ENCODE measurements at places on chromosomes 5 and 9.

GRCh38 chr5:33892620-33893137 lies 889 bp upstream of the ADAMTS12 start:
- no peak for DNase-seq

DNA sequence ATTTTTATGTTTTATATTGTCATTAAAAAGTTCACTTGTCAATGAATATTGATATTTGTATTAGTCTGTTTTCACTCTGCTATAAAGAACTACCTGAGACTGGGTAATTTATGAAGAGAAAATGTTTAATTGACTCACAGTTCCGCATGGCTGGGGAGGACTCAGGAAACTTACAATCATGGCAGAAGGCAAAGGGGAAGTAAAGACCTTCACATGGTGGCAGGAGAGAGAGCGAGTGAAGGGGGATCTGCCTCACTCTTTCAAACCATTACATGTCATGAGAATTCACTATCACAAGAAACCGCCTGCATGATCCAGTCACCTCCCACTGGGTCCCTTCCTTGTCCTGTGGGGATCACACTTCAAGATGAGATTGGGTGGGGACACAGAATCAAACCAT lies 27.4 kb downstream of the SRD5A1 start:
- DNase-seq: no peak

GRCh38 chr9:108100571-108100970 lies 611.0 kb upstream of the KLF4 start:
- no peak for DNase-seq

- DNase-seq: no peak
These were observed 12.4 kb downstream of the CLPTM1L start for GRCh38 chr5:1332461-1333001.

- DNase-seq: no peak
These were observed 111.5 kb downstream of the SUSD1 start for GRCh38 chr9:112063586-112063985.

- no peak for DNase-seq
These were observed 3.3 kb downstream of the NACC2 start for GRCh38 chr9:136091582-136092352.

GRCh38 chr9:101119206-101119819 lies 90.8 kb downstream of the PLPPR1 start:
- no peak for DNase-seq

GRCh38 chr5:126969548-126969947 lies 60.8 kb downstream of the MARCHF3 start:
- DNase-seq: no peak

GRCh38 chr9:110371411-110372007 lies 33.8 kb upstream of the TXNDC8 start:
- no peak for DNase-seq

DNA sequence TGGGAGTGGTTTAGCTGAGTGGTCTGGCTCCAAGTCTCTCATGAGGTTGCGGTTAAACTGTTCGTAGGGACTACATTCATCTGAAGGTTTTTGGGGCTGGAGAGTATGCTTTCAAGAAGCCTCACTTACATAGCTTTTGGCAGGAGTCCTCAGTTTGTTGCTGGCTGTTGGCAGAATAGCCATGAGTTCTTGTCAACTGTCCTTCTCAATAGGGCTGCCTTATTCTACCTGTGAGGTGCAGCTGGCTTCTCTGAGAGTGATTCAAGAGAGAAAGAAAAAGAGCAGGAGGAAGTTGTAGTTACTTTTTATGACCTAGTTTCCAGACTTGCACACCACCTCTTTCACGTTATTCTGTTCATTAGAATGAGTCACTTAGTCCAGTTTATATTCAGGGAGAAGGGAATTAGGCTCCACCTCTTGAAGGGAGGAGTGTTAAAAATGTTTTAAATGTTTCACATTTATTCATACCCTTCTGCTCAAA lies 33.2 kb downstream of the YTHDC2 start:
- DNase-seq: no peak

DNA sequence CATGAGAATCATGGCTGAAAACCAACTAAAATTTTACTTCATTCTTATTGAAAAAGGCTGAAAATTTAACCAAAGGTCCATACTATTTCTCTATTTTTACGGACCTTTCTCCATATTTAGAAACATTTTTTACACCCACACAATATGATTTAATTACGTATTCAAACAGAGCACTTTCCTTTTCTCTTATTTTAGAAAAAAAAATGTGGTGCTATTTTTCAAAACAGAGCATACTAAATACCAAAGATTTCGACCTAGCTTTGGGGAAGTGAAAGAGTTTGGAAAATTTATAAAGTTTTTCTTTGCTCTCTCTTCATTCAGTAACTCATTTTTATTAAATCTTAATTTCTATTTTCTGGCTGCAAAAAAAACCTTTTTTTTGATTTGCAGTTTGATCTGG lies 38.1 kb downstream of the RNF145 start:
- no peak for DNase-seq

DNA sequence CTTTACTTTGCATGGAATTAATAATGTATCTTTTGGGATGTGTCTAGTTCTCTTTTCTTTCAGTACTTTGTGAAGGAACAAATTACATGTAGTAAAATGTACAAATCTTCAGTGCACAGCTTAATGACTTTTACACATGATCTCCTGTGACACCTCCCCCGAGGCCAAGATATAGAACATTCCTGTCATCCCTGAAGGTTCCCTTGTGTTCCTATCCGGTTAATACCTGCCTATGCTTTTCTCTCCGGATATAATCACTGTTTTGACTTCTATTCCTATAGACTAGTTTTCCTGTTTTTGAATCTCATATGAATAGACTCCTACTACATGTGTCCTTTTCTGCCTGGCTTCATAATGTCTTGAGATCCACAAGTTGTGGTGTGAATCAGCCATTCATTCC lies 21.5 kb downstream of the STC2 start:
- DNase-seq: no peak

GRCh38 chr5:43711496-43711895 lies 108.5 kb downstream of the NNT start:
- no peak for DNase-seq

GRCh38 chr9:130222833-130223232 lies 42.7 kb upstream of the HMCN2 start:
- DNase-seq: no peak

GRCh38 chr5:77337686-77338085 lies 127.2 kb downstream of the PDE8B start:
- no peak for DNase-seq

- no peak for DNase-seq
These were observed 42.5 kb upstream of the GOLM1 start for GRCh38 chr9:86141843-86142242.

- no peak for DNase-seq
These were observed 4.4 kb downstream of the UGCG start for GRCh38 chr9:111900858-111901612.

GRCh38 chr9:110027671-110028081 lies 180.3 kb downstream of the C9orf152 start:
- DNase-seq: no peak

- DNase-seq: no peak
These were observed 128.3 kb upstream of the C9orf72 start for GRCh38 chr9:27701587-27701986.

GRCh38 chr5:54820346-54821134 lies 164.9 kb downstream of the ESM1 start:
- no peak for DNase-seq

GRCh38 chr5:117118499-117118898 lies 543.9 kb upstream of the SEMA6A start:
- DNase-seq: no peak

GRCh38 chr9:116166713-116167112 lies 13.1 kb downstream of the PAPPA start:
- DNase-seq: no peak

DNA sequence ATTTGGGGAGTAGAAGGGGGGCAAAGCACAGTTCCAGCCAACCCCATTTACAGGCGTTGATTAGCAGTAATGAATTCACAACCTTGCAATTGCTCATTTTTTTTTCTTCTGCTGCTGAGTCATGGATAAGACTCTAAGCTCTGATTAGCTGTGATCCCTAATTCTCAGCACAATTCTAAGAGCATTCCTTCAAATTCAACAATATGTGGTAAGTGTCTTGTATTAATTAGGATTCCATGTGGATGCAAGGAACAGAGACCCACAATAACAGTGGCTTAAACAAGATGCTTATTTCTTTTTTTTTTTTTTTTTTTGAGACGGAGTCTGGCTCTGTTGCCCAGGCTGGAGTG lies 133.4 kb downstream of the PALM2AKAP2 start:
- no peak for DNase-seq

GRCh38 chr5:113337515-113338415 lies 97.0 kb downstream of the TSSK1B start:
- no peak for DNase-seq

DNA sequence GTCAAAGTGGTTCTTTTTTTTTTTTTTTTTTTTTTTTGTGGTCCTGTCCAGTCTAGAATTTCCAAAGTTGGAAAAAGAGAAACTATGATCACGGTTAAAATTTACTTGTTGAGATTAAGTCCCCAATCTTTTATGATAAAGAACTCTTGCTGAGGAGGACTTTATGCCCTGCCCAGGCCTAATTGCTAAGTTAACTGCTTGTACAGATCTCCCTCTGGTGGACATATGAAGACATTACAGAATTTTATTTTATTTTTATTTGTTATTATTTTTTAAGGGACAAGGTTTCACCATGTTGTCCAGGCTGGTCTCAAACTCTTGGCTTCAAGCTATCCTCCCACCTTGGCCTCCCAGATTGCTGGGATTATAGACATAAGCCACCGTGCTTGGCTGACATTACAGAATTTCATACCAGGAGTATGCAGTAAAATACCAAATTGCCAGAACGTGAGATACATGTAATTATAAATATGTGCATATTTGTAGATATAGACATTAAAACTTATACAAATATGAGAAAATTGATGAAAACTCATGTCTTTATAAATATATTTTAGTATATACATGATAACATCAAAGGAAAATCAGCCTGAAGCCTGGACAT lies 91.2 kb downstream of the RFK start:
- DNase-seq: no peak

GRCh38 chr5:179313849-179314521 lies 31.3 kb downstream of the ADAMTS2 start:
- no peak for DNase-seq

DNA sequence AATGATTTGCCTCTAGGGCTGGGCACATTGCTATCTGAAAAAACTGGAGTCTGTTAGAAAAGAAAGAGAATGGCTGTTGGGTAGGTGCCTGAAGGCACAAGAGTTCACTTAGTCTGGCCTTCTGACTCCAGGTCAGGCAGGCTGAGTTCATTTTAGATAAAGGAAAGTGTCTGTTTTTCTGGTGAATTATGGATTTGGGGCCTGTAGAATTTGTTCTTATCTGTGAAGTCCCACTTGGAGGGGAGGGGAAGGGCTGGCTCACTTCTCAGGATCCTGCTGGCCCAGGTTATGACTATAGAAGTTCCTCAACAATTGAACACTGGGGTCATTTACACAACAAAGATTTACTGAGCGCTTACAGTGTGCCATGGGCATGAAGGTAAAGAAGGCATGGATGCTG lies 11.5 kb upstream of the SEPTIN8 start:
- no peak for DNase-seq

DNA sequence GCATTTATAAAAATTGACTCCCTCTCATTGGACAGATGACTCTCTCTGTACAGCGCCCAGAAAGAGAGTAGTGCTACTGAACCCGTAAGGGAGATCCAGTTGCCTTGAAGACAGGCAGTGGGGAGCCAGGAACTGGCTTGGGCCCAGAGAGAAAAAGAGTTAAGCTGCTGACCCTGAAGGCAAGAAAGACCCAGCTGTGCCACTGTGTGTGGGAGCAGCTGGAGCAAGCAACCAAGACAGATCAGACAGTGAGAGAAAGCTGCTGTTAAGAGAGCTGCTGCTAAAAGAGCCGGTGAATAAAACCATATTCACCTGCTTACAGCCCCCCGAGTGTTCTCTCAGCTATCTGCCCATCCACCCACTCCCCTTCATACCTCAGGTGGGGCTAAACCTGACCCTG lies 149.7 kb upstream of the ADAMTS16 start:
- no peak for DNase-seq

GRCh38 chr5:143484601-143485000 lies 81.1 kb upstream of the NR3C1 start:
- no peak for DNase-seq

DNA sequence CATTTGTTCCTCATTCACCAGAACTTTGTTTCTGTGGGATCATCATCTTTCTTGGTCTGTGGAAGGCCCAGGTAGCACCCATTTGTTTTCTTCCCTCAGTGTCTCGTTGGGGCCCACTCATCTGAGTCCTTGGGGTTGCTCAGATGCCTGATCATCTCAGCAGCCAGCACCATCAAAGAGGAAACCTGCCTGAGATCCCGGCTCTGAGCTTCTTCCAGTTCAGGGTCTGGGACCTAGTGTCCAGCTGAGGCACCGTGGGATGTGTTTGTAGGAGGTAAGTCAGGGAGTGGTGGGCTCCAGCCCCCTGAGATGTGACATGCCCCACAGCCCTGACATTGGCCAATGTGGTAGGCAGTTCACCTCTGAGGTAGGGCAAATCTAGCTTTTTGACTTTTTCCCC lies 9.4 kb upstream of the CD180 start:
- DNase-seq: no peak

- no peak for DNase-seq
These were observed 6.1 kb upstream of the COL5A1 start for GRCh38 chr9:134635351-134636148.

DNA sequence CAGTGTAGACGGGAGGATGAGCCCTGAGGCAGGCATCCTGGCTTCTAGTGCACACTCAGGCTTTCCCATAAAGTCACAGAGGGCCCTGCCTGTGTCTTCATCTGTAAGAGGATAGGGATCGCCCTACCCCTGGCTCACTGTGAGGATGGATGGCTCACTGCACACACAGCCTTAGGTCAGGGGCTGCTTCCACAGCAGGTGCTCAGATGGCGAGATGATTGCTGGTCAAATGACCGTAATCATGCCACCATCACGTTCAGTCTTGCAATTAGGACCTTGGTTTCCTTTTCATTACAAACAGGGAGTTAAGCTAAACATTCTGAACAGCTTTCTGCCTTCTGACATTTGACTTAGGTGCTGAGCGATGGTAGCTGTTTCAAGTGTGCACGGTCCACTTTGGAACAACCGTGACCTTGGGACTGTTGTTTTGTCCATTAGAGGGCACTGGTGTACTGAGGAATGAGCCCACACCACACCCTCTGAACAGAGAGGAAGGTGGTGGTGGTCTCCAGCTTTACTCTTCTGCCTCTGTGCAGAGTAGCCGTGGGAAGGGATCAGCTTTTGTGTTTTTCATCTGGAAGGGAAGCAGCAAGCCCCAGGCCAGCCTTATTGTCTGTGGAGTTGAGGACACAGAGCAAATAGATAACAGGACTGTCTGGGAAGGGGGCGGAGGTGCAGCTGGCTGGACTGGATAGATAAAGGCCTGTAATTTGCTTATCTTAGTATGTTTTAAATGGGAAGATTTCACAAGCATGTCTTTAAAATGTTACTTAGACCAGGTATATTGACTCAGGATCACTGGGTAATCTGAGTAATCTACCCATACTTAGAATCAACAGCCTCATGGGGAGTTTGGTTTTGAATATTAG lies 183.1 kb downstream of the TRIO start:
- DNase-seq: no peak

DNA sequence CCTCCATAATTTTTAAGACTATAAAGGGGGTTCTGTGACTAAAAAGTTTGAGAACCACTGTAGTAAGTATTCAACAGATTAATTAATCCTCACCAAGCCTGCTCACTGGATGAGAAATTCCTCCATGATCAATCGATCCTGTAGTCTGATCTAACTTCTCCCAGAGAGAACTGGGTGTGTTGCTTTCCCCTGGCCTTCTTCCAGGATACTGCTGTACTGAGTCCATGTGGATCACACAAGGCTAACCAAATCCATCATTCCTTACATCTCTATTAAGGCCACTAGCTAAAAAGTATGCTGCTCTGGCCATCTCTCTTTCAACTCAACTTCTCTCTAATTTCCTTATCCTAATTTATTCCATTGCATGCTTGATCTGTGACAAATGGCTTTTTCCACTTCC lies 280.2 kb upstream of the PCSK5 start:
- no peak for DNase-seq
